Mucosa of descending colon (tissue), 3 donors: ENCODE measurements at places on chromosomes 3 and 15. TPM values are rescaled to one million over a fixed set of nuclear protein-coding genes. Genes with fewer than 3 reads are reported as not detected.

- DNase-seq: no peak
These were observed 8.7 kb upstream of the GPD1L start for GRCh38 chr3:32097768-32098167.

- no peak for DNase-seq
These were observed 43.0 kb upstream of the GLCE start for GRCh38 chr15:69117431-69117871.

DNA sequence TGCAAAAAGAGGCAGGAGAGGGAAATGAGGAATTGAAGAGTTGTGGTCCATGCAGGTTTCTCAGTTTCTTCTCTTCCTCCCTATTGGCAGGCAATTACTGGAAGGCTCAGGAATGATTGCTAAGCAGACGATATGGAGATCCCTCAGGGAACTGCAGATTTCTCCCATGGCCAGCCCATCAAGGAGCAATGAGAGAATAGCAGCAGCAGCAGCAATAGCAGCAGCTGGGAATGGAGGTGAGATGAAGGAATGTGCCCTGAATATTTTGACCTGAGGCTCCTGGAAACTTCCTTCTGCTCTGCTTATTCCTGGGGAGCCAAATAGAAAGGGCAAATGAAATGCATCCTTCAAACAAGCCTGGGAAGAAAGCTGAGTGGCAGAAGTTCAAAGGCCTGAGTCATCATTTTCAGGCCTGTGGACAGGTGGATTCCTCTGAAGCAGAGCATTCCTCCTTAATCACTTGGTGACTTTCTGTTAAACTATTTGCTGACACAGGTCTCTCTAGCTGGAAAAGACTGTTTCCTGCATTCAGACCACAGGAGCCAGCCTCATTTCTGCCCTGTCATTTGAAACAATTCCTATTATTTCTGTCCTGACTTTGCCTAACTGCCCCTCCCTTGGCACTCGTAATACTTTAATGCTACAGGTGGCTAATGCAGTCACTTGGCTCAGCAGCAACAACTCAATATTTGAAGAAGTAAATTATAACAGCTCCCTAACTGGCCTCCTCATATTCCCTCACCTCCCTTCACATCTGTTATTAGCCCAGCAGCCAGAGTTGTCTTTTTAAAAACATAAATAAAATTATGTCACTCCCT lies 146.9 kb upstream of the GADL1 start:
- DNase-seq: no peak

The TF gene
- total RNA-seq: 4.6 TPM

The KCNAB1 gene
- 1.2 TPM for total RNA-seq
